H1 (cell line): ENCODE measurements at places on chromosomes 4 and X.
A peak's percentile ranks its signal among the peaks of the same experiment; 100 is the strongest.

- H3K4me1 ChIP-seq: no peaks in the 10 kb centered on the region
- no peak overlapping the region for H3K27ac ChIP-seq
- no peaks in the 10 kb centered on the region for H3K36me3 ChIP-seq
- no peak overlapping the region for H3K4me3 ChIP-seq
- no peaks in the 10 kb centered on the region for H3K27me3 ChIP-seq
Measured at GRCh38 chrX:25144043-25144940, 128.5 kb upstream of the ARX start.

DNA sequence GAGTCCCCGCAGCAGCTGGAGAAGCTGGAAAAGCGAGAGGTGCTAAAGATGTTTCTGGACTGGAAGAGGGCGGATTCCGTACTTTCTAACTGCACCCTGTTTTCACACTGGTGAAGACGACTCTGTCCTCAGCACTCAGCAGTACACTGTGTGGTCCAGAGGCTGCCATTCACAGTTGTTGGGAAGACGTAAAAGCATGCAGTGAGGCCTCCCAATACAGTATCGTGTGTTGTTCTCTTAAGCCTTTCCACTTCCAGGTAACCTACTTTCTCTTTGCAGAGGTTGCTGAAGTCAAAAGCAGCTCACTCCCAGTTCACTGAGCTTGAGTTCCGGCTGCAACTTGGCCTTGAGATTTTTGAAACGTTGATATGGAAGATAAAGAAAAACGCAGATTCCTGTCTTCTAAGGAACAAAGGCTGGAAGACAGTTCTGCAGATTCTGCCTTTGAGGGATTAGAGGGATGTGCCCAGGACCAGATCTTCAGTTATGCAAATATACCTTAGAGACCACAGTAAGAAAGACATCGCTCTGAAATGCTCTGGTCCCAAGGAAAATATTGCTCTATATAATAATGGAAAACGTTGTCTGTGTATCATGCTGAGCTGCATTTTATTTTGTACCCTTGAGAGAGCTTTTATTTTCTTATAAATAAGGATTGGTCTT, 540.9 kb downstream of the TRIML1 start:
- DNase-seq: no peak
- no peak overlapping the region for H3K4me3 ChIP-seq
- peaks cover 6% of the 10 kb centered on the region; the same call in 1 of the 2 replicates for H3K4me1 ChIP-seq
- no peaks in the 10 kb centered on the region for H3K27me3 ChIP-seq
- H3K27ac ChIP-seq: no peak overlapping the region

GRCh38 chr4:105140684-105141490, 5.8 kb upstream of the TET2 start:
- peaks cover 15% of the 10 kb centered on the region for H3K27me3 ChIP-seq
- no peaks in the 10 kb centered on the region for H3K36me3 ChIP-seq
- no peak for DNase-seq
- H3K4me1 ChIP-seq: no peaks in the 10 kb centered on the region
- no peak overlapping the region for H3K27ac ChIP-seq

- no peaks in the 10 kb centered on the region for H3K36me3 ChIP-seq
- no peak overlapping the region for H3K4me3 ChIP-seq
- no peak for DNase-seq
- no peaks in the 10 kb centered on the region for H3K4me1 ChIP-seq
Measured at GRCh38 chr4:105719204-105719603, 10.6 kb downstream of the GSTCD start.

- DNase-seq: no peak
- no peak overlapping the region for H3K4me3 ChIP-seq
- H3K4me1 ChIP-seq: no peaks in the 10 kb centered on the region
- no peaks in the 10 kb centered on the region for H3K27me3 ChIP-seq
Measured at GRCh38 chrX:103201041-103201440, 13.9 kb upstream of the BEX4 start.

GRCh38 chrX:13338996-13339515, 19.2 kb upstream of the ATXN3L start:
- no peaks in the 10 kb centered on the region for H3K4me1 ChIP-seq
- DNase-seq: no peak
- H3K27ac ChIP-seq: no peak overlapping the region
- no peaks in the 10 kb centered on the region for H3K27me3 ChIP-seq
- H3K36me3 ChIP-seq: no peaks in the 10 kb centered on the region

DNA sequence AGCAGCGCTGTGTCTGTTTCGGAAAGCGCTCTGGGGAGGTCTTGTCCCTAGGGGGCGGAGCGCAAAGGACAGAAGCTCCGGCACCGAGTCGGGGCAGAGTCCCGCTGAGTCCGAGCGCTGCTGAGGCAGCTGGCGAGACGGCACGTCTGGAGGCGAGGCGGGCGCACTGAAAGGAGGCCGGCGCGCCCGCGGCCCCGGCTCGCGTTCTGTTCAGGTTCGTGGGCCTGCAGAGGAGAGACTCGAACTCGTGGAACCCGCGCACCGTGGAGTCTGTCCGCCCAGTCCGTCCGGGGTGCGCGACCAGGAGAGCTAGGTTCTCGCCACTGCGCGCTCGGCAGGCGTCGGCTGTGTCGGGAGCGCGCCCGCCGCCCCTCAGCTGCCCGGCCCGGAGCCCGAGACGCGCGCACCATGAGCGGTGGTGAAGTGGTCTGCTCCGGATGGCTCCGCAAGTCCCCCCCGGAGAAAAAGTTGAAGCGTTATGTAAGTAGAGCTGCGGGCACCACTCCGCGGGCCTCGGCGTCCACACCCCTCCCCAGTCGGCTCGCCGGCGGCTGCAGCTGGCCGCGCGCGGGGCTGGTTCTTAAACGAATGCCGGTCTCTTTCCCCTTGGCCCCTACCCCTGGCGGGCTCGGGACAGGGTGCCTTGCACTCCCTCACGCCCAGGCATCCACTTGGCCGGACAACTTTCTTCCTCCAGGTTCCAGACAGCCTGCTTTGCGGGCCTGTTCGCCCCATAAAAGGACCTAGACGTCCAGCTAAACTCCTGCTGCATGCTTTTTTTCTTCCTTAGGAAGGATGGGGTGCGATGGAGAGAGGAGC, at the start of gene GAB1:
Gene GAB1, plus strand, starts transcription at position 96 of the 819 bp plus-strand sequence. Its CDS starts 313 bp downstream, at position 409.
- H3K27me3 ChIP-seq: no peaks in the 10 kb centered on the region
- no peaks in the 10 kb centered on the region for H3K36me3 ChIP-seq
- H3K4me3 ChIP-seq: peak within 1 kb of the TSS; percentile 77
- peak within 1 kb of the TSS; percentile 78 for H3K27ac ChIP-seq
- DNase-seq: peak; percentile 81
- H3K4me1 ChIP-seq: no peaks in the 10 kb centered on the region

GRCh38 chr4:157014621-157015591, 43.3 kb upstream of the PDGFC start:
- no peak for DNase-seq
- H3K4me3 ChIP-seq: no peak overlapping the region; the same call in 1 of the 2 replicates
- no peaks in the 10 kb centered on the region for H3K36me3 ChIP-seq

- no peak overlapping the region for H3K27ac ChIP-seq
- H3K36me3 ChIP-seq: no peaks in the 10 kb centered on the region
- H3K4me3 ChIP-seq: no peak overlapping the region
Measured at GRCh38 chr4:154029171-154029570, 240.3 kb upstream of the SFRP2 start.

DNA sequence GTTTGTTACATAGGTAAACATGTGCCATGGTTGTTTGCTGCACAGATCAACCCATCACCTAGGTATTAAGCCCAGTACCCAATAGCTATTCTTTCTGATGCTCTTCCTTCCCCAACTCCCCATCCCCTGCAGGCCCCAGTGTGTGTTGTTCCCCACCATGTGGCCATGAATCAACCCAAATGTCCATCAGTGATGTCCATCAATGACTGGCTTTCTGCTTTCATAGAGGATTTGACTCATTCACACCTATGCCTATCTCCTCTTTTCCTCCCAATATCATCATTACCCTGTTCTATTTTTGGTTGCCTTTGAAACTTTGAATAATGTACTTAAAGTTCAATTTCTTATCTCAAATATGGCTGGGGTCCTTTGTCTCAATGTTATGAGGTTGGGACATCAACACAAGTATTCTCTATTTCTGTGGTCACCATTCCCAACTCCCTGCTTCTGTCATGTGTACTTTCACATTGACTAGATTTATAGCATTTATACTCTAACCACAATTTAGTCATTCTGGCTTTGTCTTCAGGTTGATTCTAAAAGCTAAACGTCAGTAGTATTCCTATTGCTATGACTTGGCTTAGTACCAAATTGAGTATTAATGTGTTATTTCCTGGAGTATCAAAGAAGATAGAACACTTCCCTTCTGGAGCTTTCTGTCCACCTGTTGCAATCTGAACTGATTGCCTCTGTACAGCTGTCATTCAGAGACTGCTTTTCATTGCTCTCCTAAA, 107.2 kb downstream of the TAB3 start:
- H3K4me1 ChIP-seq: no peaks in the 10 kb centered on the region
- H3K4me3 ChIP-seq: no peak overlapping the region
- H3K36me3 ChIP-seq: no peaks in the 10 kb centered on the region
- no peak for DNase-seq

DNA sequence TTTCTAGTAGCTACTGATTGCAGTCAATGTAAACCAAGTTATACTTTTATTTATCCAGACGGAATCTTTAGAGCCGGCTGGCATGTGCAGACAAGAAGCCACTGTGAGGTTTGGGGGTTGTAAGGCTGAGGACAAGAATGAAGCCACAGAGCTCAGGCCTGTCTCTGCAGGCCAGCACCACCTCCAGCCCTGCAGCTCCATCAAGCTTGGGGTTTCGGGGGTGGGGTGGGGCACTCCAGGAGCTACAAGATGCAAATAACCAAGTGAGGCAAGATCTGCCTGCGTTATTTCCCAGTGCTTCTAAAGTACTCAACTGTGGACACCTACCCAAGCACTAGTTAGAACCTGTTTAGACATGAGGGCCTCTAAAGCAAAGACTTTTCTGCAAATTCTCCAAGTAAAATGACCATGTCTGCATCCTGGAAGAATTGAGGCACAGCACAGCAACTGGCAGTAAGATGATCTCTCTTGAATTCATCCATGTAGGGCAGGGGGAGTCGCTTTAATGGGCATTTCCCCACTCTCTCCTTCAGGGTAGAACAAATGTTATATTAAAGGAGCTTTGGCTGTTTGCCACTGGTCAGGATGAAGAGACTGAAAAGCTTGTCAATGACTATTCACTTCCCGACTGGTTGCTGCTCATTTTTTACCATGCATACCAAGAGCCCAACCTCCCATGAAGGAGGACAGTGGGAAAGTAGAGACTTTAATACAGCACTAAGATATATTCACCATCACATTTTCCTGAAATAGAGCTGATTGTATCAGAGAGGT, 222.5 kb downstream of the MGST2 start:
- no peak overlapping the region for H3K4me3 ChIP-seq
- no peaks in the 10 kb centered on the region for H3K27me3 ChIP-seq
- peaks cover 6% of the 10 kb centered on the region for H3K4me1 ChIP-seq
- no peak overlapping the region for H3K27ac ChIP-seq

GRCh38 chrX:12997906-12998687, 23.2 kb downstream of the TMSB4X start:
- H3K4me1 ChIP-seq: peaks cover 7% of the 10 kb centered on the region; the same call in 1 of the 2 replicates
- no peak overlapping the region for H3K4me3 ChIP-seq
- H3K27ac ChIP-seq: no peak overlapping the region
- DNase-seq: no peak
- H3K27me3 ChIP-seq: no peaks in the 10 kb centered on the region
- no peaks in the 10 kb centered on the region for H3K36me3 ChIP-seq

GRCh38 chrX:16488959-16489358, 161.0 kb upstream of the S100G start:
- no peak for DNase-seq
- H3K36me3 ChIP-seq: no peaks in the 10 kb centered on the region
- no peak overlapping the region for H3K27ac ChIP-seq
- H3K4me1 ChIP-seq: no peaks in the 10 kb centered on the region
- H3K27me3 ChIP-seq: no peaks in the 10 kb centered on the region

DNA sequence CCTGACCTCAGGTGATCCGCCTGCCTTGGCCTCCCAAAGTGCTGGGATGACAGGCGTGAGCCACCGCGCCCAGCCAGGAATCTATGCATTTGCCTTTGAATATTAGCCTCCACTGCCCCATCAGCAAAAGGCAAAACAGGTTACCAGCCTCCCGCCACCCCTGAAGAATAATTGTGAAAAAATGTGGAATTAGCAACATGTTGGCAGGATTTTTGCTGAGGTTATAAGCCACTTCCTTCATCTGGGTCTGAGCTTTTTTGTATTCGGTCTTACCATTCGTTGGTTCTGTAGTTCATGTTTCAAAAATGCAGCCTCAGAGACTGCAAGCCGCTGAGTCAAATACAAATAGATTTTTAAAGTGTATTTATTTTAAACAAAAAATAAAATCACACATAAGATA, 44.2 kb upstream of the SHOX start:
- H3K4me3 ChIP-seq: no peak overlapping the region
- DNase-seq: no peak
- H3K27me3 ChIP-seq: no peaks in the 10 kb centered on the region

DNA sequence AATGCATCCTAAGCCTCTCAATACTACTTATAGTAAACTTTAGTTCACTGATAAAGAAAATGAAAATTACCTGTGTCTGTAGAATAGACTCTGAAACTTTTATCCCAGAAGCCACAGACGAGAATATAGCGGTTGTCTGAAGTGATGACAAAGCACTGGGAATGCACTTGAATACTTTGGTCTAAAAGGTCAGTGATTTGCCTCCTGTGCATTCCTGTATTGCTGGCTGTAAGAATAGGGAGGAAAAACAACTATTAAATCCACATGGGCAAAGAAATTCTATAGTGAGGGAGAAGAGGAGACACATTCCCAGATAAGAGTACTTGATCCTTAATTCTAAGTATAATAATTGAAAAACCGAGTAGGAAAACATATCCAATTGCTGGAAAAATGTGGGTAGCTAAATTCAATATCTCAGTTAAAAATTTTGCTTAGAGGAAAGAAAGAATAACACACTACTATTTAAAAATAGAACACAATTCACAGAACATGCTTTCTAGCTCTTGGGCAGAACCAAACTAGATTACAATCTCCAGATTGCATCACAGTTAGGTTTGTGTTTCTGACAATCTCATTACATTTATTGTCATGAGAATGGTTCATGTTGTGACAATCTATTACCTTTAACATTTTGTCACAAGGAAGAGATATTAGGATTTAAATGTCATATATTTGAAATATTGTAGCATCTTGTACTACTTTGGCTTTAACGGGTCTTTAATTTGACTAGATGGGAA, 232.1 kb downstream of the DCLK2 start:
- peaks cover 5% of the 10 kb centered on the region for H3K4me1 ChIP-seq
- H3K4me3 ChIP-seq: no peak overlapping the region
- no peak for DNase-seq
- H3K27me3 ChIP-seq: no peaks in the 10 kb centered on the region

DNA sequence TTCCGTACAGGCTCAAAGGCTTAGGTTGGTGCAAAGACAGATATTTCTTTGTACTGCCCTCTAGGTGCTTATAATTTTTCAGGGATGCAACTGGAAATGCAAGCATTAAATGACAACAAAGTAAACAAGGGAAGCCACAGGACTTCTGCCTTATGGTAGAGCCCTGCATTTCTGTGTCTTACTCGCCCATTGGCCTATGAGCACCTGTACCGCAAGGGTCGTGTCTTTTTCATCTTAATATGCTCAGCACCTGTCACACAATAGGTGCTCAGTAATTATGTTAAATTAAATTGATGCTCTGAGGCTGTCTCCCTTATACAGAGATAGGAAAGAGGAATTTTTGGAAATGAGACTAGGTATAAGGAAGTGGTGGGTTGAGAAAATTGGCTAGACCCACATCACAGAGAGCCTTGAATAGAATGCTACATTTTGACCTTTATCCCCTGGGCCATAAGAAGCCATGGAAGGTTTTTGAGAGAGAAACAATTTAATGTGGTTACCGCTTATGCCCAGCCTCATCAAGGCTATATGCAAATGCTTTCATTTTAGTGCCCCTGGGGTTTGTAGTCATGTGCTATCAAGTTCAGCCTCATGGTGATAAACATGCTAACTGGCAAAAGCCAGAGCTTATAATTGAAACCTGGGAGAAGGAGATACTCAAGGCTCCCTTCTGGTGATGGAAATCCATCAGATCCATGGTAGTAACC, 16.3 kb downstream of the VSIG4 start:
- no peak overlapping the region for H3K27ac ChIP-seq
- no peaks in the 10 kb centered on the region for H3K4me1 ChIP-seq
- DNase-seq: no peak
- H3K36me3 ChIP-seq: no peaks in the 10 kb centered on the region
